ENCODE measurements at places on chromosomes 1 and 21. TPM values are rescaled to one million over a fixed set of nuclear protein-coding genes. Genes with fewer than 3 reads are reported as not detected.

GRCh38 chr1:184635980-184636431 lies 118.7 kb downstream of the EDEM3 start:
- H3K4me1 ChIP-seq = no peaks in the 10 kb centered on the region
- no peaks in the 10 kb centered on the region for H3K36me3 ChIP-seq
- H3K27ac ChIP-seq = no peak overlapping the region
- no peak for DNase-seq

DNA sequence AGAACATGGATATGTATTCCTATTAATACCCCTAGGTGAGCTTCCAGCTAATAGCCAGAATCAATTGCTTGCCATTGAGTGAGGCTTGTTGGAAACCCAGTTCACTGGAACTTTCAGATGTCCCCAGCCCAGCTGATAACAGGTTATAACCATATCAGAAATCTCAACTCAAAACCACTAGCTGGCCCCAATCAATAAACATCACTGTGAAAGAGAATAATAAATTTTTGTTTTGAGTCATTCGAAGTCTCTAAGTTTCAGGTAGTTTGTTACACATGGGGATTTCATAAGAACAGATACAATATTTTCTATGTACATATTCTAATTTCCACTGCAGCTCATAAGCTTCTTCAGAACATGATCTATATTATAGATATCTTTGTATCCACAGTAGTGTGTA lies 162.9 kb upstream of the SNX7 start:
- no peak overlapping the region for H3K27ac ChIP-seq
- H3K36me3 ChIP-seq = no peaks in the 10 kb centered on the region
- no peaks in the 10 kb centered on the region for H3K4me1 ChIP-seq
- no peaks in the 10 kb centered on the region for H3K27me3 ChIP-seq
- H3K4me3 ChIP-seq = no peak overlapping the region

DNA sequence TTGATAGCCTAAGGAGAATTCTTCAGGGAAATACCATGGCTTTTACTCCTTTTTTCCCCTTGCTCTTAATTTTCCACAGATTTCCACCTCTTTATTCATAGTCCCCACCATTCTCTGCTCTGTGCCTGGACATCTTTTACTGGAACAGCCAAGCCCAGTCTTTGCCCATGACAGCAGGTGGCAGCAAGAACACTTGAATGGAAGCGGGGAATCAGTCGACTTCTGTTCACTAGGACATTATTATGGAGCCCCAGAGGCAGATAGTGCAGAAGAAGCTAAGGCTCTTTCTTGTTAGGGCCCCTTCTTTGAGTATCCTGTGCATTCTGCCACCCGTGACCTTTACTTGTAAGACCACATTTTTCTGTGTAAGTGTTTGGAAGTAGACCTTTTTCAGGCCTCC lies 6.3 kb downstream of the OR14I1 start:
- no peak for DNase-seq
- no peak overlapping the region for H3K4me3 ChIP-seq
- no peaks in the 10 kb centered on the region for H3K4me1 ChIP-seq
- H3K36me3 ChIP-seq = no peaks in the 10 kb centered on the region
- H3K27me3 ChIP-seq = no peaks in the 10 kb centered on the region

Gene HYI
- total RNA-seq = 70.0 TPM

DNA sequence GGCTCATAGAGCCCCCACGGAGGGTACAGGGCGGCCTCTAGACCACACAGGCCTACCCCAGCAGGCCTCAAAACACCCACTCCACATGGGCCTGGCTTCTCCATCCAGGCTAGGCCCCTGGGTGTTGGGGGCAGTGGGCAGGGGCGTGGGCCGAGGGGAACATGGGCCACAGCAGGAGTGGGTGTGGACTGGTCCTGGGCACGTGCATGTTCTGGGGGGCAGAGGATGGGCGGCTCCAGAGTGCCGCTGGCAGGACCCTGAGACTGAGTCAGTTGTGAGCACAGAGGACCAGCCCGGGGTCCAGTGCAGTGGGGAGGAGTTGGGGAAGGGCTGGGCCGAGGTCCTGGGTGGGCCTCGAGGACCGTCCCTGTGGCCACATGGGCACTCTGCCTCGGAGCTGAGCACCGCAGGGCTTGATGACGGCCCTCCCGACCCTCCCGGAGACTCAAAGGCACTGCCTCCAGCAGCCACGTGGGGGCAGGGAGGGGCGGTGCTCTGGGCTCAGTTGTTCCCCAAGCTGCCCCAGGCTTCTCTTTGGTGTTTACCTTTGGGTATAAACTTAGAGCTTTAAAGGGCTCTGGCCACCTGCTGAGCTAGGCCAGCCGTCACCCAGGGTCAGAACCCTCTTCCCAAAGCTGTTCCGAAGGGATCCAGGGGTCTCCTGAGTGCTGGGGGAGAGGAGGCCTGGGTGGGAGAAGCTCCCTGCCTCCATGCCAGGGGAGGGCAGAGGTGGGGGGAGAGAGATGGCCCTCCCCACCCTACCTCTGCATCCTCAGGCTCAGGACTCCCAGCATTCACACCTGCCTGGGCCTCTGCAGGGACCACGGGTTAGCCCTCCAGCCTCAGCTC lies 79.9 kb downstream of the MORN1 start:
- peak overlapping the region; percentile 87 for H3K27ac ChIP-seq
- H3K4me1 ChIP-seq = peaks cover 32% of the 10 kb centered on the region
- H3K27me3 ChIP-seq = no peaks in the 10 kb centered on the region
- H3K4me3 ChIP-seq = no peak overlapping the region
- no peak for DNase-seq
- peaks cover 23% of the 10 kb centered on the region for H3K36me3 ChIP-seq

- peaks cover 7% of the 10 kb centered on the region for H3K4me1 ChIP-seq
- H3K27ac ChIP-seq = no peak overlapping the region
- no peaks in the 10 kb centered on the region for H3K27me3 ChIP-seq
- DNase-seq = no peak
These were observed 106.2 kb downstream of the TM2D1 start for GRCh38 chr1:61618755-61619154.

All from thoracic aorta (tissue), 2 donors.